ENCODE measurements at places on chromosomes 3 and 15.

DNA sequence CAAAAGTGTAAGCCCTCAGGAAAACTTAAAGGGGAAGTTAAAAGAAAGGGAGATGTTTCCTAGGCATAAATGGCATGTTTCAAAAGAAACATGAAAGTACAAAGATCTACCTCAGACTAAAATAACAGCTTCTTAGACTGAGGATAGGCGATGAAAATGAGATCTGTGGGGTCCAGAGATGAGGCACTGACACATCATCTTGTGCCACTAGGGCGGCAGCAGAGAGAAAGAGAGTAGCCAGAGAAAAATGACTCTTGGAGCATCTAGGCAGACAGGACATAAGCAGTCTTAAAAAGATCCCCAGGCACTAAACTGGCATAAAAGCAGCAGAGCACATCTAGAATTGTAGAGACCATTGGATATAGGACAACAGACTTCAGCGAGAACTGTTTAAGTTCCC is 42.5 kb upstream of the RFX7 start:
- DNase-seq, result no peak

- no peak for DNase-seq
Measured at GRCh38 chr15:37109872-37110572, 9.7 kb upstream of the MEIS2 start.

DNA sequence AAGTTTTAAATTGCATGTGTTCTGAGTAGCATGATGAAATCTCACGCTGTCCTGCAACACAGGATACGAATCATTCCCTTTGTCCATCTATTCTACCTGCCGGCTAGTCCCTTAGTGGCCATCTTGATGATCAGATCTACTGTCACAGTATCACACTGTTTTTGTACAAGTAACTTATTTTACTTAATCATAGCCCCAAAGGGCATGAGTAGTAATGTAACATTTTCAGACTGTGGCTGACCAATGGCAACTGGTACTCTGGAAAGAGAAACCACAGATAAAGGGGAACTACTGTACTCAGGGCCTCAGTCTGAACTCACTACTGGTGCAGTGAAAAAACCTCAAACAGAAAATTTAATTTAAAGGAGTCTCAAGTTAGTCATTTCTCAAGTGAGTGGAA is 127.3 kb upstream of the MRPL3 start:
- DNase-seq, result no peak

- DNase-seq, result no peak
Measured at GRCh38 chr15:92294759-92295158, 98.9 kb upstream of the ST8SIA2 start.

- no peak for DNase-seq
Measured at GRCh38 chr3:69776920-69777581, 37.8 kb downstream of the MITF start.

DNA sequence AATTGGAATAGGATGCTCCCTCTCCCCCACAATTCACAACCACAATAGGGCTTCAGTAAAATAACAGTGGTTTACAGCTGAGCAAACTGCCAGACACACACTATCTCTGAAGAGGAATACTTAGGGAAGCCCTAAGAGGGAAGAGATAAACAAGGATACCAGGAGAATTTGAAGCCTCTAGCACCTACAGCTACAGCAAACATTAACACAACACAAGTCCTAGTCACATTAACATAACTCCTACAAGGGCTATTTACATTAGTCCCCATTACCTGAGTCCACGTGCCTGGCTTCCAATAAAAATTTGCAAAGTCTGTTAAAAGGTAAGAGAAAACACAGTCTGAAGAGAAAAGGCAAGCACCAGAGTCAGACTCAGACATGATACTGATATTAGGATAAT is 346.9 kb upstream of the CDIN1 start:
- no peak for DNase-seq

DNA sequence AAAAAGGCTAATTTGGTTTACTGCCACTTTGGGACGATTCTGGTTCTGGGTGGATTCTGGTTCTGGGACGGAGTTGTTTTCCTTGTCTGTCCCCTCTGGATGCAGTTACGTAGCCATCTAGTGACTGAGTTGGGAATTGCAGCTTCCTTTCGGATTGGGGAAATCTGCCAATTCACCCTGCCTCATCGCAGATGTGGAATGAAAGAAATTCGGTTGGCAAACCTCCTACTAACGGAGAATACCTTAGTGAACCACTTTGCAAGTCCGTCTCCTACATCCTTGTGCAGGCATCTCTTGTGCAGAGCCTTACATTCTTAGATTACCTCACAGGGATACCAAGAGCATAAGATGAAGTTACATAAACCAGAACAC is 31.5 kb upstream of the AP4E1 start:
- DNase-seq, result peak; percentile 42

DNA sequence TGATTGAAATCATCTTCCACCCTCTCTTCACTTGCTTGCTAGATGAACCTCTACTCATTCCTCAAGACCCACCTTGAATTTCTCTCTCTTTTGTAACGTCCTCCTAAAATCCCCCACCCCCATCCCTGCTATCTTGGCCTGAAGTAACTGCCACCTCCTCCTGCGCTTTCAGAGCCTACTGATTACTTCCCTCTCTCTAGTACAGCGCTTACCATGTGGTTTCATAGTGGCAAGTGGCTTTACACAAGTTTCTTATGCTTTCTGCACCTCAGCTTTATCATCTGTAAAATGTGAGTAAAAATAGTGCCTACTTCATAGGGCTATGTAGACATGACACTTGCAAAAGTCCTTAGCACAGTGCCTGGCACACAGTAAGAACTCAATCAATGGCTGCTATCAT is 28.7 kb upstream of the DAZL start:
- no peak for DNase-seq

DNA sequence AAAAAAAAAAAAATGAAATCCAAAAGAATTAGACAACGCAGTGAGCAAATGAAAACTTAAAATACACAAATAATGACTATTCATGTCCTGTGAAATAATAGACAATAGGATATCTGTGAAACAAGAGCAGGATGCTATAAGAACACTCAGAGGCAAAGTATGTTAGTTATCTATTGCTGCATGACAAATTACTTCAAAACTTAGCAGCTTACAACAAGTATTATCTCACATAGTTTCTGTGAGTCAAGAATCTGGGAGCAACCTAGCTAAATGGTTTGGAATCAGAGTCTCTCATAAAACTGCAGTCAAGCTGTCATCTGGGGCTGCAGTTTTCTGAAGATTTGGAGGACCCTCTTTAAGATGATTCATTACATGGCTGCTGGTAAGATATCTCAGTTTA is 36.5 kb upstream of the ZMAT3 start:
- DNase-seq, result no peak

GRCh38 chr15:96037584-96037983 is 292.9 kb upstream of the NR2F2 start:
- DNase-seq, result no peak

DNA sequence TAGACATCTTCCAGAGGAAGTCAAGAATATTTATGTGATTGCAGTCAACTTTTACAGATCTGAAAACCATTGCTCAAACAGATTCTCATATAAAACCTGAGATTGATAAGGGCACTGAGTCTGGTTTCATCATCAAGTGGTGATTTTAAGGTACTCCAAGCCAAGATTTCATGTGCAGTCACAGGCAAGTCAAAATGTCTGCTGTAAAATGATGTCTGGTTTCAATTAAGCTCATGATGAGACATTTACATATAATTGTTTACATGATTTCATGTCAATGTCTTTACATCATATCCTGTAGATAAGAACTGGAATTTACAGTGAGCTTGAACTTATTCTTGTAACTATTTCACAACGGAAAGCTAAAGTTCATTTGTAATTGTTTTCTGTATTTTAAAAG is 1215.5 kb downstream of the ROBO2 start:
- DNase-seq, result no peak

DNA sequence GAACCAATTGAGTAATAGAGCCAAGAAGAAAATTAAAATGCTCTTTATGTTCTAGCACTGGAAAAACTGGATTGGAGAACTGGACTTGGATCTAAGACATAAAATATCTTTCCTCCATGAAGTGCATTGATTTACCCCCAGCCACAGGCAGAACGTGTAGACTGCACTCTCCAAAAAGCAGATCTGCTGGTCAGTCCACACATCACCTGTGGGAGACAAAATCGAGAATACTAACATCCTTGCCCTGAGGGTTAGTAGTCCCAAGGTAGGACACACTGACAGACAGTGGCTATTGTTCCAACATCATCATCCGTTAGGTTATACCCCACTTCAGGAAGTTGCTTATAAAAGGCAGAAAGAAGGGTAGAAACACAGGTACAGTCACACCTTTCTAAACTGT is 257.1 kb upstream of the STT3B start:
- no peak for DNase-seq

DNA sequence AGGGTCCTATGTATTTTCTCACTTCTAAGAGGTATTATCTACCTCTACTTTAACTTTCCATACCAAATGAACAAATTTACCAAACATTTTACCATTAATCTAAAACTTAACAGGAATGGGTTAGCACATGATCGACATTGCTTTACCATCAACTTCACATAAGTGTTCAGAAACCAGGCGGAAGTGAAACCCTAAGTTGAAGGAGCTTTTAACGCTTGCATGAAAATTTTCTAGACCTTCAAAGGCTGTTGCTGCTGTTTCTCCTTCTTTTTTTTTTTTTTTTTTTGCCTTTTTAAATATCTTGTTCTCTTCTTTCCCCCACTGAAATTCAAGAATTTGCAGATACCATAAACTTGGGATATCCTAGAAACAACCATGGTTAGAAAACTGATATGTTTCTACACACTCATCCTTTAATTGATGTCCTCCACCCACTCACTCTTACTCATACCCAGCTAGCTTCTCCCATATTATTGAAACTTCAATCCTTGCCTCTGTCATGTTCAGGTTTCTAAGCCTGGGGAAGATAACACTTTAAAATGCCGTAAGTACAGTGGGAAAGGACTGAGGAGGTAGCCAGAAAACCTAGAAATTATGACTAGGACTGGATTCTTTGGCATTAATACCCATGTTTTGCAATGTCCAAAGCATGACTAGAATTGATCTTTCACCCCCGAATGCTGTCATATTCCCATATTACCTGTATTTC is 24.7 kb downstream of the MYO5A start:
- DNase-seq, result no peak

DNA sequence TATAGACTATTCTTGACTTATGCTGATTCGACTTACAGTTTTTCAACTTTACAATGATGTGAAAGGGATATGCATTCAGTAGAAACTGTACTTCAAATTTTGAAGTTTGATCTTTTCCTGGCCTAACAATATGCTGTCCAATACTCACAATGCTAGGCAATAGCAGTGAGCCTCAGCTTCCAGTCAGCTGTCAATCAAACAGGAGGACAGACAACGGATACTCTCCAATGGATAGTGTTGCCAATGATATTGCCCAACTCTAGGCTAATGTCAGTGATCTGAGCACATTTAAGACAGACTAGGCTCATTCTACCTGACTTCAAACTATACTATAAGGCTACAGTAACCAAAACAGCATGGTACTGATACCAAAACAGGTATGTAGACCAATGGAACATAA is 55.0 kb upstream of the ZNF280D start:
- no peak for DNase-seq

DNA sequence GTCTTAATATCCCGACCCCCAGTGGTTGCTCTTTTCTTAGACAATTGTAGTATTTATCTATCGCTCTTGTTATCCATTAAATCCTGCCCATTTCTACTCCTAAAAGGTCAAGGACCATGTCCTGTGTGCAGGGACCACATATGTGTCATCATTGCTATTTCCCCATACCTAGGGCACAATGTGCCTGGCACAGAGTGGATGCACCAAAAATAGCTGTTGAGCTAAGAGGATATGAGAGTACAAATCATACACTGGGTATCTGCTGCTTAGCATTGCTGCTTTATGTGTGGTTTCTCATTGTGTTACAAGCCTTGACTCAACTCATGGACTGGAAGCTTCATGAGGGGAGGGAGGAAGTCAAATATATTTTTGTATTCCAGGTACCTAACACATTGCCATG is 3.4 kb upstream of the MITF start:
- no peak for DNase-seq

- no peak for DNase-seq
Measured at GRCh38 chr3:73098026-73098425, 36.6 kb downstream of the EBLN2 start.

DNA sequence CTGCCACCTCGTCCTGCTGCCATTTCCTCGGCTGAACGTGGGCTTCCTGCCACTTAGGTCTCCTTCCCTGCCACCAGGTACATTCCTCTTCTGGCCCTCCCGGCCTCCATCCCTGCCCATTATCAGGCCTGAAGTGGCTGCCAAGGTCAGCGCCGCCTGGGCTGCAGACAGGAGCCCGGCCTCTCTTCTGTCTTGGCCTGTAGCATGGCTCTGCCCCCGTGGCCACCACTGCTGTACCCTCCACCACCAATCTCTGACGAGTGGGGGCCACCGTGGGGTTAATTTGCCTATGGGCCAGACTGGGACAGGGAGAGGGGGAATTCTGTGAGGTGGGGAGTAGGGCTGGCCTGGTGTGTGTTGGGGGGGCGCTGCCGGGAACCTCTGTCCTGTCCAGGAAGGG is 2.0 kb upstream of the BAHD1 start:
- no peak for DNase-seq

DNA sequence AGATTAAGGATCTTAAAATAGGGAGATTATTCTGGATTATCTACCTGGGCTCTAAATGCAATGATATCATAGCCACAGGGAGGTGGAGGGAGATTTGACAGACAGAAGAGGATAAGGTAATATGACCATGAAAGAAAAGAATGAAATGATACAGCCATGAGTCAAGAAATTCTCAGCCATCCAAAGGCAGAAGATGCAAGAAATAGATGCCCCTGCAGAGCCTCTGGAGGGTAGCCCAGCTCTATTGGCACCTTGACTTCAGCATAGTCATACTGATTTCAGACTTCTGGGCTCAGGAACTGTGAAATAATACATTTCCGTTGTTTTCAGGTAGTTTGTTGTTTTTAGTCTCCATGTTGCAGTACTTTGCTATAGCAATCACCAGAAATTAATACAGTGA is 31.9 kb upstream of the FOXB1 start:
- DNase-seq, result no peak

GRCh38 chr3:96755519-96755918 is 58.9 kb upstream of the EPHA6 start:
- no peak for DNase-seq

- DNase-seq, result no peak
Measured at GRCh38 chr3:110940055-110940454, 131.6 kb upstream of the NECTIN3 start.

- no peak for DNase-seq
Measured at GRCh38 chr15:93500155-93500554, 411.1 kb upstream of the RGMA start.

GRCh38 chr3:159280386-159281191 is 478.7 kb downstream of the MFSD1 start:
- no peak for DNase-seq

GRCh38 chr15:29403772-29404171 is 134.2 kb upstream of the NSMCE3 start:
- DNase-seq, result no peak
